ENCODE measurements at places on chromosomes 2 and 18. TPM values are rescaled to one million over a fixed set of nuclear protein-coding genes. Genes with fewer than 3 reads are reported as not detected.

SPEG gene
- total RNA-seq = 8.9 TPM

PKDCC gene
- total RNA-seq = 106 TPM

DNA sequence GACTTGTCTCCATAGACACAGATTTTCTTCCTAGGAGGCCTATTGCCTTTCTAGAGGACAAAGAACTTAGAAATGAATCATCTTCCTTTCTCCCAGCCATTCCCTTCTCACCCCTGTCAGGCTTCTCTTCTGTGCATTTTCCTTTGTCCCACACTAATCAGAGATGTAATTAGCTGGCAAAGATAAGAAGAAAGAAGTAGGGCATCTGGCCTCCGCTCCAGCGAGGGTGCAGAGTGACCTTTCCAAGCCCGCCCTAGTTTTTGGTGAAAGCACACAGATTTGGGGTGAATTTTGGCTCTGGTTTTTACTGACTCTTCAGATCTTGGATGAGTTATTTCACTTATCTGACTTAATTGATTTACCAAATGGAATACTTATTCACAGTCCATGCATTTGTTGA is 626.5 kb downstream of the ZEB2 start:
- H3K27me3 ChIP-seq = no peaks in the 10 kb centered on the region
- H3K4me1 ChIP-seq = no peaks in the 10 kb centered on the region

DNA sequence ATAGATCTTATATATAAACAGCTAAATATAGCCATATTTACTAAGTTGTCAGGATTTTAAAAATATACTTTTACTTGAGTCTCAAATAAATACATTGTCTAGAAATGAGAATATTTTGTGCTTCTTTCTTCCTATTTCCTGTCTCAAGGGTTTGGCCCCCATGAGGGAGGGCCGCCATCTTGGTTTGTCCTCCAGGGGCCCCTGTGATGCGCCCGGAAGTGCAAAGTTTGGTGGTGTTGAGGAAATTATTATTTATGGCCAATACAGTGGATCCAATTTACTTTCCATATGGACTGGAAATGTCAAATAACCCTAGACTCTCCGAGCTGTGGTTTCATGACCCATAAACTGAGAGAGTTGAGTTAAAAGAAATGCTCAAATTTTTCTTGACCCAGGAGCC is 104.7 kb upstream of the OTOS start:
- no peaks in the 10 kb centered on the region for H3K27me3 ChIP-seq
- H3K4me3 ChIP-seq = no peak overlapping the region
- H3K4me1 ChIP-seq = peaks cover 5% of the 10 kb centered on the region
- DNase-seq = no peak
- no peak overlapping the region for H3K27ac ChIP-seq

- no peak for DNase-seq
- H3K4me3 ChIP-seq = no peak overlapping the region
- H3K36me3 ChIP-seq = peaks cover 4% of the 10 kb centered on the region
- H3K4me1 ChIP-seq = no peaks in the 10 kb centered on the region
- no peak overlapping the region for H3K27ac ChIP-seq
These were observed 122.7 kb downstream of the MAP3K20 start for GRCh38 chr2:173198327-173198726.

GPR55 gene
- total RNA-seq = 0.26 TPM

RMDN2 gene
- 31.9 TPM for total RNA-seq

PSMA8 gene
- total RNA-seq = not detected

- H3K27ac ChIP-seq = no peak overlapping the region
- DNase-seq = no peak
- no peak overlapping the region for H3K4me3 ChIP-seq
- no peaks in the 10 kb centered on the region for H3K27me3 ChIP-seq
These were observed 159.0 kb upstream of the SETBP1 start for GRCh38 chr18:44521668-44522022.

GRCh38 chr2:29405266-29405665 is 290.1 kb downstream of the CLIP4 start:
- H3K27me3 ChIP-seq = no peaks in the 10 kb centered on the region
- H3K36me3 ChIP-seq = no peaks in the 10 kb centered on the region
- H3K4me3 ChIP-seq = no peak overlapping the region
- no peak overlapping the region for H3K27ac ChIP-seq

CGREF1 gene
- 1.2 TPM for total RNA-seq

FBXO48 gene
- total RNA-seq = 1.9 TPM

- H3K4me3 ChIP-seq = no peak overlapping the region
- no peaks in the 10 kb centered on the region for H3K36me3 ChIP-seq
- DNase-seq = no peak
- no peak overlapping the region for H3K27ac ChIP-seq
- H3K27me3 ChIP-seq = no peaks in the 10 kb centered on the region
These were observed 46.3 kb upstream of the AQP4 start for GRCh38 chr18:26911840-26912239.

- peak overlapping the region; percentile 72 for H3K27ac ChIP-seq
- H3K4me1 ChIP-seq = peaks cover 24% of the 10 kb centered on the region
- DNase-seq = no peak
- H3K4me3 ChIP-seq = no peak overlapping the region
- H3K36me3 ChIP-seq = no peaks in the 10 kb centered on the region
These were observed 54.8 kb upstream of the CCDC141 start for GRCh38 chr2:179104736-179105135.

DNA sequence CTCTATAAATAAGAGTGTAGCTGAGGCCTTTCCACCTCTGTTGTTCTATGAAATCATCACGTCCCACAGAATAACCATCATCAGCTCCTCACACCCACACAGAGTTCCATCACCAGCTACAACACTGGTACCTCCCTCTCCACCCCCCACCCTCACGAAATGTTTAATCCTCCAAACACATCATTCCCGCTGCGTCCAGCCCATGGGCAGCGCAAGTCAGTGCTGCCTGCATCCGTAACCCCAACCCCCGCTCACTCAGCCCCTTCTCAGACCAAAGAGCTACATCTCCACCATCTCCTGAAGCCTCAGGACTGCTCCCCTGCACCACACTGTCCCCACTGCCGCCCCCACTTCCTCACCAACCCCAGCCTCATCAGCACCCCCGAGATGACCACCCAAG is 19.4 kb downstream of the DNMT3A start:
- no peak overlapping the region for H3K27ac ChIP-seq
- no peaks in the 10 kb centered on the region for H3K4me1 ChIP-seq
- no peak overlapping the region for H3K4me3 ChIP-seq
- no peaks in the 10 kb centered on the region for H3K27me3 ChIP-seq

GRCh38 chr2:127582863-127583861 is 47.7 kb downstream of the MYO7B start:
- no peaks in the 10 kb centered on the region for H3K27me3 ChIP-seq
- no peaks in the 10 kb centered on the region for H3K4me1 ChIP-seq
- DNase-seq = peak; percentile 16
- H3K27ac ChIP-seq = no peak overlapping the region
- H3K36me3 ChIP-seq = no peaks in the 10 kb centered on the region

- no peaks in the 10 kb centered on the region for H3K27me3 ChIP-seq
- no peaks in the 10 kb centered on the region for H3K36me3 ChIP-seq
- H3K27ac ChIP-seq = no peak overlapping the region
- DNase-seq = no peak
- peaks cover 30% of the 10 kb centered on the region for H3K4me1 ChIP-seq
- no peak overlapping the region for H3K4me3 ChIP-seq
These were observed 12.0 kb upstream of the STPG4 start for GRCh38 chr2:47167149-47167548.

MAB21L4 gene
- total RNA-seq = 22.7 TPM

DNA sequence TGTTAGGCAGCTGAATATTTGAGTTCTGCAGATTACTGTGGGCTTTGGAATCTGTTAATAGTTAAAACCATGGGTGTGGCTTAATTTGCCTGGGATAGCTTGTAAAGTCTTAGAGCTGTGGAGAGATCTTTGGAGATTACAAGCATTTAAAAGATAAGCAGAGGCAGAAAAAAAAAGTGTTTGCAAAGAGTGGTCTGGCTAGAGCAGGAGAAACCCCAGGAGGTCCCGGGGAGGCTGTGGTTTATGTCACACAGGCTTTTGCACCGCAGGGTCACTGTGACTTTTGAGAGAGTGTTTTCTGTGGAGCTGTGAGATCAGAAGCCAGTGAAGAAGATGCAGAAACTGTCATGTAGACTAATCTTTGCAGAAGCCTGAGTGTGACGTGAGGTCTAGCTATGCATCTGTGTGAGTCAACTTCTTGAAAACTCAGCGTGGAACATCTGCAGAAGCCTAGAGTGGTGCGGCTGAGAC is 49.0 kb downstream of the SETBP1 start:
- H3K4me3 ChIP-seq = no peak overlapping the region
- H3K27ac ChIP-seq = no peak overlapping the region
- no peak for DNase-seq
- no peaks in the 10 kb centered on the region for H3K27me3 ChIP-seq
- H3K36me3 ChIP-seq = no peaks in the 10 kb centered on the region

DNA sequence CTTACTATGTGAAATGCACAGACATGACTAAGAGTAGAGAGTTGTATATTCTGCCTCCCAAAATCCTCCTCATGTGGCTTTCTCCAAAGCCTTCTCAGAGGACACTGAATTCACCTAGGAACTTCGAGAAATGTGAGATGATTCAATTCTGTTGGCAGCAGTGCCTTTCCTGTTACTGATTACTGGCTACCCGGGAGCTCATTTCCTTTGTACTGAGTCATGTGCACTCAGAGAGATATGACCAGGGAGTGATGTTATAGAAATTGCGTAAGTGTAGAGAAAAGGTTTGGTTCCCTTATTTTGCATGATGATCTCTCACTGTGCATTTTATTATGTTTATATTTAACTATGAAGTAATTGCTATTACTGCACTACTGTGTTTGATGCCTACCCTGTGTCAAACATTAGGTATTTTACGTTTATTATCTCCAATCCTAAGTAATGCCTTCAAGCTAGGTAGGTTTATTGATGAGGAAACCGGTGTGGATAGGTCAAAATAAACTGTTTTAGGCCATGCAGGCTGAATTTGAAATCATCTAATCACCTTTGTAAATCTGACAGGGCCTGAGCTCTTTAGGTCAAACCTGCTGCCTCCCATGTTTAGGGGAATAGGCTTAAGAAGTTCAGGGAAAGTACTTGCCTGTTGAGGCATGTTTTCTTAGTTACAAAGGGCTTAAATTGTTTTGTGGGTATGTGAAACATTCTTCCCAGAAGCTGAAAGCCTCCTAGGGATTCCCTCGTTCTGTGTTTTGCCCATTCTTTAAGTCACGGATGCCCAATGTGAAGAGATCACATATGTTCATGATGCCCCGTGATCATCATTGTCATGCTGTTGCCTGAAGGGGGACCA is 86.8 kb downstream of the FMNL2 start:
- peak; percentile 62 for DNase-seq
- H3K27me3 ChIP-seq = no peaks in the 10 kb centered on the region
- no peaks in the 10 kb centered on the region for H3K36me3 ChIP-seq

DNA sequence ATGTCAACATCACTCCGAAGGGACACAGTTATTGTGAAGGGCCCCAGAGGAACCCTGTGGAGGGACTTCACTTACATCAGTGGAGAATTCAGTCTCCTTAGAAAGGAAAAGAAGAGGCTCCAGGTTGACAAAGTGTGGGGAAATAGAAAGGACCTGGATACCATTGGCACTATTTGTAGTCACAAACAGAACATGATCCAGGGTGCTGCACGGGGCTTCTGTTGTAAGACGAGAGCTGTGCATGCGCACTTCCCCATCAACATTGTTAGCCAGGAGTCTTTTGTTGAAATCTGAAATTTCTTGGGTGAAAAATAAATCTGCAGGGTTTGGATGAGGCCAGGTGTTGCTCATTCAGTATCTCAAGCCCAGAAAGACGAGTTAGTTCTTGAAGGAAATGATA is 2.4 kb upstream of the ALPK2 start:
- no peaks in the 10 kb centered on the region for H3K36me3 ChIP-seq
- H3K27ac ChIP-seq = no peak overlapping the region
- no peak for DNase-seq
- H3K4me3 ChIP-seq = no peak overlapping the region

DNA sequence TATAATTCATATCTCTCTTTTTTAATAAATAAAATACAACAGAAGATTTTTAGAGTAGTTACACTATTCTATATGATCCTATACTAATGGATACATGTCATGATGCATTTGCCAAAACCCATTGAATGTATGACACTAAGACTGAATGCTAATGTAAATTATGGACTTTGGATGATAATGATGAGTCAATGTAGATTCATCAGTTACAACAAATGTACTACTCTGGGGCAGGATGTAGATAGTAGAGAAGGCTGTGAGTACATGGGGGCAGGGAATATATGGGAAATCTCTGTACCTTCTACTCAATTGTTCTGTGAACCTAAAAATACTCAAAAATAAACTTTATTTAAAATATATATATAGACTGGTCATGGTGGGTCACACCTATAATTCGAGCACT is 45.6 kb upstream of the NEDD4L start:
- no peaks in the 10 kb centered on the region for H3K4me1 ChIP-seq
- no peaks in the 10 kb centered on the region for H3K27me3 ChIP-seq
- DNase-seq = no peak

CNDP1 gene
- total RNA-seq = not detected

DNA sequence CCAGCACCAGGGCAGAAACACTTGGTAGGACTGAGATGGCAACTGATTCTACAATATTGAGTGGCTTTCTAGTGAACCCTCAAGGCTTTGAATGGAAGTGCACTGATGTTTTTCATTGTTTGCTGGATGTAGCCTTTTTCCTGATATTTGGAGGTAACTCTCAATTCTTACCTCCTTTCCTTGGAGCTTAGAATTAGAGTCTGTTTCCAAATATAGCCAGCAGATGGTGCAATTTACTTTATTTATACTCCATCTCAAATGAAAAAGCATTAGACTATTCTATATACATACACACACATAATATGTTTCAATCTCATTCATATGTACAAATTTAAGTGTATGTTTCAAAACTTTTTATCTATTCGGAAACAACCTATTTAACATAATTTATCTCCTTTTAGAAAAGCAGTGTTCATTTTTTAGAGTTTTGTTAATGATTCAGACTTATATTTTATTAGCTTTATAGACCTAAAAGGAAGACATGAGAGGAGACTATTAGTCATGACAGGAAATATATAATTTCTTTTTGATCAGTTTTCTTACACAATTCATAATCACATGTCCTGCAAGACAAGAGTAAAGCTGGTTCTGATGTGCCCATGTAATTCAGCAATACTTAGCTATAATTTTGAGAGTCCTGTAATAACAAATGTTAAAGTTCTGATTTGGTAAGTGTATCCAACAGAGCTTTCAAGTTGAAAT is 124.8 kb downstream of the NUP35 start:
- H3K27me3 ChIP-seq = no peaks in the 10 kb centered on the region
- H3K27ac ChIP-seq = no peak overlapping the region
- no peaks in the 10 kb centered on the region for H3K36me3 ChIP-seq
- H3K4me1 ChIP-seq = no peaks in the 10 kb centered on the region
- no peak for DNase-seq

DNA sequence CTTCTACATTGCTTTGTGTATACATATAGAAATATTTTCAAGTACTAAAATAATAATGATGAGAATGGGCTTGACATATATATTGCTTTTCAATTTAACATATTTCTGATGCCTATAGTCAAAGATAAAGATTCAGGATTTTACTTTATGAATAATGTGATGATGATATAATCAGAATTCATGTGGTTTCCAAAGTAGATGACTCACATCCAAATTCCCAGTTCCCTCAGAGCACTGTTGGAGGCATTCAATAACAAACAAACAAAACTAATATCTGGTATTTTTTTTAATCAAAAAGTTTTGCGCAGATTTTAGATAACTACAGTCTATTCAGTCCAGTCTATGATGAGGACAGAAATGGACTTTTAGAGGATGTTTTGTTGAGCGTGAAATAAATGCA is 2094.5 kb upstream of the CELF4 start:
- H3K4me1 ChIP-seq = no peaks in the 10 kb centered on the region
- no peaks in the 10 kb centered on the region for H3K27me3 ChIP-seq
- H3K4me3 ChIP-seq = no peak overlapping the region
- H3K36me3 ChIP-seq = no peaks in the 10 kb centered on the region
- no peak overlapping the region for H3K27ac ChIP-seq

KCNS3 gene
- 47.3 TPM for total RNA-seq

GRCh38 chr2:60370814-60371213 is 182.6 kb downstream of the BCL11A start:
- H3K27me3 ChIP-seq = no peaks in the 10 kb centered on the region
- no peak overlapping the region for H3K27ac ChIP-seq
- H3K36me3 ChIP-seq = no peaks in the 10 kb centered on the region

Data from upper lobe of left lung (tissue), 6 donors.